Effector CD4-positive, alpha-beta T cell (primary cell): ENCODE measurements at places on chromosomes 2 and 18.

- no peak for DNase-seq
These were observed 1.3 kb downstream of the CYP27C1 start for GRCh38 chr2:127218812-127219170.

DNA sequence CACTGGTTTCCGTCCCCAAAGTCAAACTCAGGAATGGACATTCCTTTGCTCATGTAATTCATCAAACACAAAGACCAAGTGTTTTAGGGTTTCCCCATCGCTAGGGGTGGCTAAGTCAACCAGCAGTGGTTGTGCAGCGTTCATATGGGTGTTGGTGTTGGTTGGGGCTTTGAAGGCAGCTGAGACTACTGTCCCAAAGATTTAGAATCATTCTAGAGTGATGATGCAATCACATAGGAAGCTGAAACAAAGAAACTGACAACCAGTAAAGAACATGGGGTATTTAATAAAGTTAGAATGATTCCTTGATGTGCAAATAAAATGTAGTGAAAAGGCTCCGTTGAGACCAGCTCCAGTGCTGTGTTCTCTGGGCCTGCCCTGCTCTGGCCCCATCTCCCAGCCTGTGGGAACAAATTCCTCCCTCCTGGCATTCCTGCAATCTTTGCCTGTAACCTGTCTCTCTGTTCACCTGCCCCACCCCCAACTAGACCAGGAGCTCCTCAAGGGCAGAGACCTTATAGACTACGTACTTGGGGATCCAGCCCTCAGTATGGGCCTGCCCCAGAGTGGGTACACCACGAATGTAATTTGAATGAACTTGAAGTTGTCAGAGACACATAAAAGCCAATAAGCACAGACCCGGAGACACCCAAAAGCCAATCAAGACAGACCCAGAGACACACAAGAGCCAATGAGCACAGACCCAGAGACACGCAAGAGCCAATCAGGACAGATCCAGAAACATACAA lies 191.7 kb upstream of the TWIST2 start:
- no peak for DNase-seq

GRCh38 chr2:134220344-134220974 lies 33.4 kb upstream of the MGAT5 start:
- DNase-seq = no peak

GRCh38 chr2:7627583-7627982 lies 710.4 kb downstream of the RNF144A start:
- no peak for DNase-seq

DNA sequence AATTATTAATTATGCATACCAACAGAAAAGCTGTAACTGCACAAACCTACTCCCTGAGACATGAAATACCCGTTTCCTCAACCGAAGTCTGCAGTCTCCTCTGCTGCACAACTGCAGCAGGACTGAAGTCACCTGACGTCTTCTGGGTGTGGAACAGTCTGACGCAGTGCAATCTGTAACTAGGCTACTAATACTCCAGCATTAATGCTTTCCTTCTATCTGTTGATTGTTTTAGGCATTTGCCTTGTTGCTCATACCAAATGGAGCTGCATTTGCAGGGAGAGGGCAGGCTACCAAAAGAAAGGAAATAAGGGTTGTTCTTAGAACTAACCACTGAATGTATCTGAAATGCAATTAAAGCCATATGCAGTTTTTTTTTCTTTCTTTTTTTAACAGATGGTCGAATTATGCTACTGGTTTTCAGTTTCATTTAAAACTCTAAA lies 40.1 kb downstream of the RTN4 start:
- DNase-seq = peak; percentile 46

GRCh38 chr18:80204142-80204541 lies 43.2 kb downstream of the PARD6G start:
- DNase-seq = no peak

DNA sequence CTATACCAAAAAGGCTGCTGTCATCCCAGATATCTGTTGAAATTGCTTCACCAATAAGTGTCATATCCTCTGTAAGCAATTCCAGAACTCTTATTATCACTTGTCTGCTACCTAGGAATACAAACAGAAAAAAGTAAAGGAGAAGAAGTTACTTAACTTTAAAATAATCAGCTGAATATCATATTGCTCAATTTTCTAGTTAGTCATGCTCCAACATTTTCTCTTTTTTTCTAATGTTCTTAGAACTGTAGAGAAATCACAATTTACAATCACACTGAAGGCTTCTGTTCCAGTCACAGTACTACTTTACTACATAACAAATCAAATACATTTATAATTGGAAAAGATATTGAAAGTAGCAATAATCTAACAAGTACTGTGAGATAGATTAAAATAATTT lies 17.4 kb downstream of the RTTN start:
- DNase-seq = no peak

GRCh38 chr2:176680916-176681516 lies 411.8 kb downstream of the MTX2 start:
- DNase-seq = no peak

DNA sequence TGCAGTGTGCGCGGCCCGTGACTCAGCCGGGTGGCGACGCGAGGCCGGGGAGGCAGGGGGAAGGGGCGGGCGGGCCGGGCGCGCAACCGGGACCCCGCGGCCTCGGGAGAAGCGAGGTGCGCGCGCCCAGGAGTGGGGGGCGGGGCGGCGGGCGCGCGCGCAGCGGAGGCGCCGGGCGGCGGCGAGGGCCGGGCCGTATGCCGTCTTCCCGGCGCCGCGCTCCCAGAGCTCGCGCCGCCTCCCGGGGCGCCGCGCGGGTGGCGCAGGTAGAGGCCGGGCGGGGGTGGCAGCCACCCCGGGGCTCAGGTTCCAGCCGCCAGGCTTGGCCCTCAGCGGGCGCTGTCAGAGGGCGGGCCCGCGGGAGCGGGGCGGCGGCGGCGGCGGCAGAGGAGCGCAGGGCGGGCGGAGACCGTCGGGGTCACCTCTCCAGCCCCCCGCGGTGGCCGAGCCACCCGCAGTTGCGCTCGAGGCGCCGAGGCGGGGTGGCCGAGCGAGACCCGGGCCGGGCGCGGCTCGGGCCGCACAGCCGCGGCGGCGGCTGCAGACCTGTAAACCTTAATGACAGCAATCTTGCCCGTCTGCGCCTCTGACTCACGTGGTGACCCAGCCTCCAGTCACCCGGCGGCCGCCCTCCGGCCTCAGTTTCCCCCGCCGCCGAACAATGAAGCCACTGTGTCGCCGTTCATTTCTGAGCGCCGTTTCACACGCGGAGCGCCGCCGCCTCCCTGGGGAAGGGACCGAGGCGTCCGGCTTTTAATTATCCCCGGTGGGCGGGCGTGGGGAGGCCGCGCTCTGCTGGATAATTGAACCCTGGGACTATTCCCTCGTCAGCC lies 25.3 kb upstream of the SMAD7 start:
- peak; percentile 23 for DNase-seq

- no peak for DNase-seq
These were observed 20.5 kb upstream of the ZNF236 start for GRCh38 chr18:76801567-76802505.

DNA sequence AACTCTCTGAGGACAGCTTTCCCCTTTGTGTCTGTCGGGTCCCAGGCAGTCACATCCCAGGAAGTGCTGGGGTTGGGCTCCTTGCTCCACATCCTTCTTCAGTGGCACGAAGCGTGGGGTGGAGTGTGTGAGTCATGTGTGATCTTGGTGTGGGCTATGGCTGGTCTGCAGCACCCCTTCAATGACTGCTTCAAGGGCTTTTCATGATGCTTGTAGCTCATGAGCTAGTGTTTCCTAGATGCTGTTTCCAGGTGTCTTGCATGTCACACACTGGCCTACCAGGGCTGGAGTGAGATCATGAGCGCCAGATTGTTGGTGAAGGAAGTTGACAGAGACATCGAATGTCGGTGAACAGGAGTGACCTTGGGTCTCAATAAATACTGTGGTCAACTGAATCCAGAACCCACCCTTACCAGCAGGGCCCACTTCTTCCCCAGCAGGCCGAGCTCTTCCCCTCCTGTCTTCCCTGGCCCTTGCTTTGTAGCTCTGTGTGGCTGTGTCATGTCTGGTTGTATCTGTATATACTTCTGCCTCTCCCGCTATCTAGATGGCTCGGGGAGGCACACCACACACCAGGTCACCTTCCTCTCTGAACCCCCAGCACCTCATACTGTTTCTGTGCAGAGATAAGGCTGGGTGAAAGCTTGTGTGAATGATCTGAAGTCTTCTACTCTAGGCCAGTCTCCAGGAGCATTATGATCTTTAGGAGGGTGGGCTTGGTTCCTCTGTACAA lies 3.8 kb downstream of the C2orf92 start:
- DNase-seq = no peak

- no peak for DNase-seq
These were observed 419.5 kb upstream of the CELF4 start for GRCh38 chr18:37985126-37985525.

DNA sequence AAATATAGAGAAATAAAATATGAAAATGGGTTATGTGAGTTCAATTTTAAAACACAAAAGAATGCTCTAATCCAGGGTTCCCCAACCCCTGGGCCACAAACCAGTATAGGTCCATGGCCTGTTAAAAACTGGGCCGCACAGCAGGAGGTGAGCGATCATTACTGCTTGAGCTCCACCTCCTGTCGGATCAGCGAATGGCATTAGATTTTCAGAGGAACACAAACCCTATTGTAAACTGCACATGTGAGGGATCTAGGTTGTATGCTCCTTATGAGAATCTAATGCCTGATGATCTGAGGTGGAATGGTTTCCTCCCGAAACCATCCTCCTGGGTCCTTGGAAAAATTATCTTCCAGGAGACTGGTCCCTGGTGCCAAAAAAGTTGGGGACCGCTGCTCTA lies 34.7 kb downstream of the TTR start:
- no peak for DNase-seq

GRCh38 chr18:30403278-30403677 lies 639.3 kb downstream of the DSC3 start:
- DNase-seq = no peak

DNA sequence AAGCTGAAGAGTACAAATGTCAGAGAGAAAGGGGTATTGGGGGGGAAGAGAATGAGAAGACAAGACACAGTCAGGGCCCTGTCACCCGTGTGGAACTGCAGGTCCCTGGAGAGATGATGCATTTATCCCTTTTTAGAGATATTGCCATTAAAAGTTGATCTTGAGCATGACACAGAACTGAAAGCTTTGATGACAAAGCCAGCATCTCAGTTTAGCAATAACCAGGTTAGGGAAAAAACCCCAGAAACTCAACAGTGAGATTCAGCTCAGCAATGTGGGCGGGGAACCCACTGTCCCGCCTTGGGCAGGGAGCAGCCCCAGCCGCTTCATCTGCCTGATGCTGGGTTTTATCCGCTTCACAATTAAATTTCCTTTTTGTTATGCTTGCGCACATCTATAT lies 181.1 kb downstream of the NEDD4L start:
- no peak for DNase-seq

- peak; percentile 27 for DNase-seq
These were observed 8.4 kb upstream of the NR4A2 start for GRCh38 chr2:156340804-156341451.

DNA sequence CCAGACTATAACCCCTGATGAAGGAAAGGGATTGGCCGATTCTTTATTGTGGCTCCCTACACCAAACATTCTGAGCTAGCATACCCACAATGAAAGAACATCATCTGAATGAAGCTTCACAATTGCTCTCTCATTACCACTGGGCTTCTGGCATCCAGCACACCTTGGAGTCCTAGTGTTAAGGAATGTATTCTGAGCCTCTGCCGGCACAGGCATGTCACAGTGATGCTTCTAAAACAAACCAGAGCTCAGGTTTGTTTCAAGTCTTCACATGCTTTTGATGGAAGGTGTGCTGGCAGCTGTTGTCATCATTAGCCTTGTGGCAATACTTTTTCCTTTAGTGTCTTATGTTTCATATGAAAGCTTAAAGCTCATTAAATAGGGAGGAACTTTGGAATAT lies 76.3 kb upstream of the RBBP8 start:
- no peak for DNase-seq

DNA sequence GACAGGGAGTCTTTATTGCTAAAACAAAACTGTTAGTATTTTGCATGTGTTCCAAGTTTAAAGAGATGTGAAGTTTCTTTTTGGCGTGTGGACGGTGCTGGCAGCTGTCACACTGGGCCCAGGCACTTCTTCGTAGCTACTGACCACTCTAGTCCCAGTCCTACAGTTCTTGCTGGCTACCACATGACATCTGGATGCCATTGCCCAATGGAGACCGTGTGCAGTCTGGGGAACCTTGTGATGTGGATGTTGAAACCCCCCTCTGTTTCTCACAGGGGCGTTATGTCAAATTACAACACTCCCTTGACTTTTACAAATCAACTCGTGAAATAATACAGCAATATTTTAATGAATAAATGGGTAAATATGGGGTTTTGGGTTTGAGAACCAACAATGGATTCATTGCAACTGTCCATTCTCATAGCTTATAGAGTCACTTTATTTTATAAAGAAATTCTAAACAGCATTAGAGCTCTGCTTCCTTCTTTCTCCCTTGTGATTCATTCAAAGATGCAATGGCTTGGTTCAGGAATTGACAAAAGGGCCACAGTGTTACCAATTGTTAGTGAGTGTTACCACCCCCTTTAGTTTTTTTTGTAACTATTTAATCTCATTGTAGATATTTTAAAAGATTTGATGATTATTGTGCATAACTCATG lies 1.2 kb downstream of the GPD2 start:
- no peak for DNase-seq

GRCh38 chr2:164742738-164743317 lies 98.8 kb downstream of the COBLL1 start:
- no peak for DNase-seq

DNA sequence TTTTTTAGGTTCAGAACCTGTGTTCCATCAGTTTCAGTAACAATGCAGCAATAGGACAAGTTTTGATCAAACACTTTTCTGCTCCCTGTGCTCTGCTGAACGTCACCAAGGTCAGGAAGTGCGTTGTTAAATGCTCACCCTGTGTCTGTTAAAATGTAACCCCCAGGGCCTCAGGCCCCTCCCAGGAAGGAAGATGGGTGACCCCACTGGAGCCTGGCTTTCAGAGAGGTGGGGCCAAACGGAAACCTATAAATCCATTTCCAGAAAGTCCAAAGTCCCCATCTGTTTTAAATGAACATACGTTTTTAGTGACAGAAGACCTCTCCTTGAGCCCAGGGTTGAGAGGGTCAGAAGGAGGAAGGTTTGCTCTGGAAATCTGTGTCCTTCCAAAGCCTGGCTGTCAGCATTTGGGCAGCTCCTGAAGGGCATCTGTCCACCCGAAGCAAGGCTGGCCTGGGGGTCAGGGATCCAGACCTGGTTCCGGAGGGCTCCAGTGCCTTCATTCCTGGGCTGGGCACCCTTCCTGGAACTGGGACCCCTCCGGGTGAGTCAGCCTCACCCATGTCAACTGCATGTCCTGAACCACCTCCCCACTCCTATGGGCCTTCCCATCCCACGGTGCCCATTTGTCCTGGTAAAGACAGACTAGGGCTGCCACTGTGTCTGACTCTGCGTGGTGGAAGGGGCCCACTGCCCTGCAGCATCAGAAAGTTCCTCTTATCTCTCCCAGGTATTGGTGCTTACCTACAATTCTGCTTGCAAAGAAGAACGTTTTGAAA lies 117.4 kb upstream of the COPS8 start:
- peak; percentile 26 for DNase-seq

DNA sequence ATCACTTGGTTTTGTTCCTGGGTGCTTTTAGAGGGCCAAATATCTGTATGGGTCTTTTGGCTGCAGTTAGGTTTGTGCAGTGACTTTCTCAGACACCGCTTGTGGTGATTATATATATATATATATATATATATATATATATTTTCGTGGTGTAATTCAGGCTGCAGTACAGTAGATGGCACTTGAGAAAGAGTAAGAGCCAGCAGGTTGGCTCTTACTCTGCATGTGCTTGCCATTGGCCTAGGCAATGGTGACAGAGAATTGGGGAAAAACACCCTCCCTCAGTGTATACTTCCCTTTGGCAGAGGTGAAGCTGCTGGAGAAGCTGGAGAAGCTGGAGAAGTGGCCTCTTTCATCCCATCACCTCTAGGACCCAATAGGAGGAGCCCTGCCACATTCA lies 22.2 kb upstream of the MYL1 start:
- DNase-seq = no peak
